ENCODE measurements at places on chromosomes 2 and 18.

GRCh38 chr18:48996901-48997463, 46.2 kb upstream of the SMAD7 start:
- DNase-seq, result no peak

DNA sequence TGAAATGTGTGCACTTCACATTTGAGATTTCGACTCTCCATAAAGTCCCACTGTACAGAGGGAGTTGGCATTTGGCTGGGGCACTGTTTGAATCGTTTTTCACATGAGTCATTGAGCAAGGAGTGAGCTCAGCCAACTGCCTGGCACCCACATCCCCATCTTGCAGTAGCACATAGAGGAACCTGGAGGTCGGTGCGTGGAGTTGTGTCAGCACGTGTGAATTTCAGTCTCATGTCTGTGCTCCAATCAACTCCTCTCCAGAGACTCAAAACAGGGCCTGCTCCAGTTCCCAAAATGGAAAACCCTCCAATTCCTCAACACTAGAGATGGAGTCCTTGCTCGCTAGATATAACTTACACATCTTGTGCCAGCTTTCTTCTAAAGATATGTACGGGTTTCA, 126.8 kb upstream of the CAPN13 start:
- no peak for DNase-seq

- peak; percentile 16 for DNase-seq
Measured at GRCh38 chr2:32864334-32865111, 82.2 kb upstream of the LTBP1 start.

GRCh38 chr2:113041871-113042270, 10.8 kb downstream of the IL36B start:
- no peak for DNase-seq

- DNase-seq, result no peak
Measured at GRCh38 chr2:174280596-174280995, 32.3 kb upstream of the OLA1 start.

- no peak for DNase-seq
Measured at GRCh38 chr2:70498528-70498927, 55.1 kb downstream of the TGFA start.

GRCh38 chr2:181457121-181457740, at the start of gene ITGA4:
Gene ITGA4, plus strand, starts transcription at chr2:181457386. Its CDS starts 269 bp downstream, at chr2:181457655.
- DNase-seq, result peak; percentile 63

DNA sequence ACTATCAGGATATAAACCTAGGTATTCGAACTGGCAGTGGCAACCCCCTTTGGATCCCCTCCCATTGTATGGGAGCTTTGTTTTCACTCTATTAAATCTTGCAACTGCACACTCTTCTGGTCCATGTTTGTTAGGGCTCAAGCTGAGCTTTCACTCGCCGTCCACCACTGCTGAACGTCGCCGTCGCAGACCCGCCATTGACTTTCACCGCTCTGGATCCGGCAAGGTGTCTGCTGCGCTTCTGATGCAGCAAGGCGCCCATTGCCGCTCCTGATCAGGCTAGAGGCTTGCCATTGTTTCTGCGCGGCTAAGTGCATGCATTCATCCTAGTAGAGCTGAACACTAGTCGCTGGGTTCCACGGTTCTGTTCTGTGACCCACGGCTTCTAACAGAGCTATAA, 69.1 kb downstream of the LCLAT1 start:
- no peak for DNase-seq

- no peak for DNase-seq
Measured at GRCh38 chr2:227482638-227483340, 10.8 kb downstream of the AGFG1 start.

DNA sequence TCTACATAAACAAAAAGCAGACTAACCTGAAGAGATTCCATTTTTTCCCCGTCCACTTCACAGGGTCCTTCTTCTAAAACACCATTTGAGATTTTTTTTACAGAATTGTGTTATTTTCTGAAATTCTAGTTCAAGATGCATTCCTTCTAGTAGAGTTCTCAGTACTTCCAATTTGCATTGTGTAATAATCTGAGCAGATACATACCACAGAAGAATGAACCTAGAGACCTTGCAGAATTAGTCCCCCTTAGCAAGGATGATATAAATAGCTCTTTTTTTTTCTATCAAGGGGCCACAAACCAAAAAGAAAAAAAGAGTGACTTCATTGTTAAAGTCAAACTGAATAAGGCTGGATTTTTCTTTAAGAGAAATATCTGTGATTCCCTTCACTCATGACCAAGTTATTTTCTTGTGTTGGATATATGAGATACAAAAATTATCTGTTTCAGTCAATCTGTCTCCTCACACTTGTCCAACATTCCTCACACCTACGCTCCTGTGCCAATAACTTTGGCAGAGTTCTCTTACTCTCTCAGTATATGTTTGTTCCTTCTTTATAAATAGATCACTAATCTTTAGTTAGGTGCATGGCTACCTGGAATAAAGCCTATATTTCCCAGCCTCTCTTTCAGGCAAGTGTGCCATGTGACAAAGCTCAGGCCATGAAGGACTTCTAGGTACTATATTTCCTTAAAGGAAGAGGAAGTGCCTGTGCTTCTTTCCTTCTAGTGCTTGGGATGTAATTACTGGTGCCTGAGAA, 183.5 kb downstream of the ZNF385B start:
- DNase-seq, result no peak

DNA sequence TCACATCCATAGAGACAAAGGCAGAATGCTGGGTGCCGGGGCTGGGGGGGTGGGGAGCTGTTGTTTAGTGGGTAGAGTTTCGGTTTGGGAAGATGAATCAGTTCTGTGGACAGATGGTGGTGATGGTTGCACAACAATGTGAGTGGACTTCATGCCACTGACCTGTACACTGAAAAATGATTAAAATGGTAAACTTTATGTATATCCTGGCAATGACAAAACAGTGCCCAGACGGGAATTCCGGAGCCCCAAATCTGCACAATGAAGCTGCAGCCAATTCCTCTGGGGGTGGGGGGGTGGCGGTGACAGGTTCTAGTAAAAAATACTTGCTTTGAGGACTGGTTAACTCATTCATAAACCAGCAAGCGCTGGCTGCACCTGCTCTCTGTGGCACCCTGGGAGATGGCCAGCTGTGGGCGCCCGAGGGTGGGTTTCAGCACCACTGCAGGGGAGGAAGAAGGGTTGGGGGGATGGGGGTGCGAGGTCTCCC, 81.8 kb upstream of the HPCAL1 start:
- DNase-seq, result no peak
